Activated CD4-positive, alpha-beta T cell treated with anti-CD3 and anti-CD28 coated beads, Interleukin-2, amount 10 ng/mL, durations not matched to agents 7 days and 5 days (primary cell): ENCODE measurements at places on chromosomes 11 and 22. TPM values are rescaled to one million over a fixed set of nuclear protein-coding genes. Genes with fewer than 3 reads are reported as not detected.

FAM89B gene
- total RNA-seq = 34.1 TPM

CNTN5 gene
- not detected for total RNA-seq

SLC5A1 gene
- not detected for total RNA-seq

VPREB1 gene
- not detected for total RNA-seq

CSNK2A3 gene
- 1.0 TPM for total RNA-seq

CCDC188 gene
- total RNA-seq = 0.23 TPM

IL17REL gene
- total RNA-seq = not detected

LYVE1 gene
- not detected for total RNA-seq

- H3K27me3 ChIP-seq = no peaks in the 10 kb centered on the region
- no peaks in the 10 kb centered on the region for H3K4me1 ChIP-seq
- no peak for DNase-seq
Observed at GRCh38 chr11:100719362-100719761, 32.3 kb downstream of the ARHGAP42 start.

- H3K27me3 ChIP-seq = no peaks in the 10 kb centered on the region
- no peaks in the 10 kb centered on the region for H3K36me3 ChIP-seq
- no peak overlapping the region for H3K4me3 ChIP-seq
- H3K4me1 ChIP-seq = no peaks in the 10 kb centered on the region
Observed at GRCh38 chr11:2432171-2432621, 12.1 kb downstream of the TRPM5 start.

DNA sequence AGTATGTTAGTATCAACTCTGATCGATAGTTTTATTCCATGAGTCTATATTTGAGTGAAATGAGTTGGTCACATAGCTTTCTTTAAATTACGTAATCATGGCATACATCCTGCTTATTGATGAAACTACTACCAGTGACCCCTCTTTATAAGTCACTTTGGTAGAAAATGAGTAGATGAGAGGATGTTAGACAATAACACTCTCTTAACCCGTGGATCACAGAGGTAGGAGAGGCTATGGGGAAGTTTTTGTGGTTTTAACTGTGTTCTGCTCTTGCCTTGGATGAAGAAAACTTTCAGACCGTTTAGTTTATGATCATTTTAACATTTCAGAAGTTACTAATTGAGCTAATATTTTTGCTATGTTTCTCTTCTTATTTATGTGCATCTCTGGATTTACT, 34.0 kb downstream of the TBCEL start:
- peaks cover 9% of the 10 kb centered on the region for H3K4me1 ChIP-seq
- H3K27ac ChIP-seq = no peak overlapping the region
- DNase-seq = no peak
- no peaks in the 10 kb centered on the region for H3K27me3 ChIP-seq

DNA sequence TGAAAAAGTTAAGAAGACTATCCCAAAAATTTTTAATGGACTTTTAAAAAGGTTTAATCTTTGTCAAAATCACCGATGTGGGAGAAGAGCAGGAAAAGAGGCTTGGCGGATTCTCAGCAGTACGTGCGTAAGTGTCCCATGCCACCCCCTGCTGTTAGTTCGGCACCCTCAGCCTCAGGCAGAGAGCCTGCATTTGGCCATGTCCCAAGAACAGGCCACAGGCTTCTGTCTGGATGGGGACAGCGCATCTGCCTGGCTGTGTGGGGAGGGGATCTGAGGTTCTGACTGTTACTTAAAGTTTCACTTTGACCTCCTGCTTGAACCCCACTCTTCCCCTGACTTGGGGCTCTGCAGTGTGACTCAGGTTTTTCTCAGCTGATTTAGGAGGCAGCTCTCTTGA, 35.3 kb downstream of the EXT2 start:
- no peak overlapping the region for H3K4me3 ChIP-seq
- peaks cover 15% of the 10 kb centered on the region for H3K36me3 ChIP-seq
- H3K4me1 ChIP-seq = no peaks in the 10 kb centered on the region
- H3K27me3 ChIP-seq = no peaks in the 10 kb centered on the region

DNA sequence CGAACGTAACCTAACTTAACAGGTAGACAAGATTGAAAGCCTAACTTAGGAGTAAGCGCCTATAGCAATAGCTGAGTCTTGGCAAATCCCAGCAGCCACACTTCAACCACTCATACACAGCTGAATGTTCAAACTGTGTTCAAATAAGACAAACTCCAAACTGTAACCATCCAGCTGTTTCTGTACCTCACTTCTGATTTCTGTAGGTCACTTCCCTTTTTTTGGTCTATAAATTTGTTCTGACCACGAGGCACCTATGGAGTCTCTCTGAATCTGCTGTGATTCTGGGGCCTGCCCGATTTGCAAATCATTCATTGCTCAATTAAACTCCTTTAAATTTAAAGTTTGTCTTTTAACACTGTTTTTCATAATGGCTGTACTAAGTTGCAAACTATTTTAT, 8.2 kb upstream of the TENM4 start:
- H3K4me3 ChIP-seq = no peak overlapping the region
- peaks cover 8% of the 10 kb centered on the region for H3K27me3 ChIP-seq
- H3K4me1 ChIP-seq = no peaks in the 10 kb centered on the region
- no peak overlapping the region for H3K27ac ChIP-seq
- no peaks in the 10 kb centered on the region for H3K36me3 ChIP-seq

GRCh38 chr22:22480940-22481339, 27.6 kb downstream of the ZNF280B start:
- no peaks in the 10 kb centered on the region for H3K27me3 ChIP-seq
- no peaks in the 10 kb centered on the region for H3K36me3 ChIP-seq
- DNase-seq = no peak
- H3K27ac ChIP-seq = no peak overlapping the region
- H3K4me1 ChIP-seq = no peaks in the 10 kb centered on the region
- no peak overlapping the region for H3K4me3 ChIP-seq

DNA sequence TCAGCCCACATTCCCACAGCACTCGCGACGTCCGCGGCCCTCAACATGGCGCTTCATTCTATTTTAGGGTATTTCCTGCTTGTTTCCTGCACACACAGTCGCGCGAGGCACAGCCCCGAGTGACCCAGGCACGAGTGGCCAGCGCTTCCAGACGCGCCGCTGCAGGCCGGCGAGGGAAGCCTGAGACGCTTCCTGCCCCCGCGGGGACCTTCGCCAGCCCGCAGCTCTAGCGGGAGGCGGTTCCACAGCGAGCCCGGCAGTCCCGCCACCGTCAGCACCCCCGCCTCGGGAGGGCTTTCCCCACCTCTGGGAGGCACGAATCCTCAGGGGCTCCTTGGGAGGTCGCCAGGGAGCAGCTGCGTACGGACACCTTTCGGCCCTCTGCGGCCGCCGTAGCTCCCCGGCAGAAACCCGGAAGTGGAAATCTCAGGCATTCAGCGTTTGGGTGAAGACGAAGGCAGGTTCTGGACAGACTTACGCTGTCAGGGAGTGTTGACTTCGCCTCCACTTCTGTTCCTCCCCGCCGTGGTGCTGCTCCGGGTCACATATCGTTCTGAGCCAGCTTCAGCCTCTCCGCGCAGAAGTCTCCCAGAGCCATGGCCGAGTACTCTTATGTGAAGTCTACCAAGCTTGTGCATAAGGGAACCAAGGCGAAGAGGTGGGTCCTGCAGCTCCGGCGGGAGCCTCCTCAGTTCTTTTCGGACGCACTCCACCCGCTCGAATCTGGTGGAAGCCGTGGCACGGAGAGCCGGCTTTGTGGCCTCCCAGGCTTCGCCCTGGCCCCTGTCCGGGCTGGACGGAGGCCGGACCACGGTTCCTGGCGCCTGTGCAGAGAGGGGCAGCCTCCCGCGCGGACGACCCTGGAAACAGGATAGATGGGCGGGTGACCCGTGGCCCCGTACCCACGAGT, 2925.9 kb upstream of the OR11H1 start:
- no peaks in the 10 kb centered on the region for H3K36me3 ChIP-seq
- H3K4me1 ChIP-seq = no peaks in the 10 kb centered on the region
- no peak overlapping the region for H3K4me3 ChIP-seq
- H3K27ac ChIP-seq = no peak overlapping the region

DNA sequence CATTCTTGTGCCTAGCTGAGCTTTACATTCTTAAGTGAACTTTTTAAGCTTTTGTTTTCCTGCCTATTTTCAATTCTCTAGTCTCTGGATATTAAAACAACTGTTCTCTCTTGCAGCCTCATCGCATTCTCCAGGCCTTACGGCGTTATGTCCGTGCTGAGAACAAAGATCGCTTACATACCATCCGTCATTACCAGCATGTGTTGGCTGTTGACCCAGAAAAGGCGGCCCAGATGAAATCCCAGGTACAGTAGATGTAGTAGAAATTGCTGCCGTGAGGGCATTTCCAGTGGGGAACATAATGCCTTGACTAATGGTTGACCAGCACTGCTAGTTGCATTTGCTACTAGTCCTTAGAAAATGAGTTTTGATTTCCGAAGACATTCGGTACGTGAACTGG, 29.7 kb upstream of the ST14 start:
- no peaks in the 10 kb centered on the region for H3K4me1 ChIP-seq
- no peak overlapping the region for H3K4me3 ChIP-seq
- DNase-seq = no peak
- no peaks in the 10 kb centered on the region for H3K36me3 ChIP-seq
- H3K27me3 ChIP-seq = no peaks in the 10 kb centered on the region
- H3K27ac ChIP-seq = no peak overlapping the region
